ENCODE measurements at places on chromosomes 2 and 18.

DNA sequence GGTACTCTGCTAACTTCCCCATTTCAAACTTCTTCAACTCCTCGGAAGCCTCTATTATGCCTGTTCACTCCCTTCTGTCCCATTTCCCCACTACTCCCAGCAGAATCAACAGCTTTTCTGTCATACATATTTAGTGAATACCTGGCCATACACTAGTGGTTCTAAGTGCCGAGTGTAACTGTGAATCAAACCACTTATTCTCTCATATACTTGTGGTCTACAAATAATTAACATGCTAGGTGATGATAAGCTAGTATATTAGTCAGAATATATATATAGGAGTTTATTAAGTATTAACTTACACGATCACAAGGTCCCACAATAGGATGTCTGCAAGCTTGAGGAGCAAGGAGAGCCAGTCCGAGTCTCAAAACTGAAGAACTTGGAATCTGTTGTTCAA is 150.7 kb downstream of the CCDC102B start:
- DNase-seq = no peak

- no peak for DNase-seq
Measured at GRCh38 chr18:34993289-34993688, 47.9 kb upstream of the MAPRE2 start.

- DNase-seq = no peak
Measured at GRCh38 chr2:112110966-112111365, 27.2 kb upstream of the FBLN7 start.

GRCh38 chr2:174546519-174547506 is 50.8 kb downstream of the WIPF1 start:
- peak; percentile 11 for DNase-seq

DNA sequence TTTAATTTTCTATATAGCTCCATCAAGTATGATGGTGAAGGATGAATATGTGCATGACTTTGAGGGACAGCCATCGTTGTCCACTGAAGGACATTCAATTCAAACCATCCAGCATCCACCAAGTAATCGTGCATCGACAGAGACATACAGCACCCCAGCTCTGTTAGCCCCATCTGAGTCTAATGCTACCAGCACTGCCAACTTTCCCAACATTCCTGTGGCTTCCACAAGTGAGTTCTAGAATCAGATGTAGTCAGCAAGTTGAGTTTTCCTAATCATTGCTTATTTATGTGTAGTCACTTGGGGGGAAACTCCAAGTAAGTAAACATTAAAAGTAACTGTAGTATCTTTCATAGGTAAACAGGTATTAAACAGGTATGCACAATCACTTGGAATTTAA is 24.8 kb downstream of the SMAD4 start:
- DNase-seq = no peak

- no peak for DNase-seq
Measured at GRCh38 chr2:46416280-46416679, 63.1 kb upstream of the TMEM247 start.

GRCh38 chr2:241339839-241340630 is 16.1 kb upstream of the FARP2 start:
- no peak for DNase-seq

Measured in skeletal muscle cell (primary cell).